ENCODE measurements at places on chromosomes 1 and 21.

DNA sequence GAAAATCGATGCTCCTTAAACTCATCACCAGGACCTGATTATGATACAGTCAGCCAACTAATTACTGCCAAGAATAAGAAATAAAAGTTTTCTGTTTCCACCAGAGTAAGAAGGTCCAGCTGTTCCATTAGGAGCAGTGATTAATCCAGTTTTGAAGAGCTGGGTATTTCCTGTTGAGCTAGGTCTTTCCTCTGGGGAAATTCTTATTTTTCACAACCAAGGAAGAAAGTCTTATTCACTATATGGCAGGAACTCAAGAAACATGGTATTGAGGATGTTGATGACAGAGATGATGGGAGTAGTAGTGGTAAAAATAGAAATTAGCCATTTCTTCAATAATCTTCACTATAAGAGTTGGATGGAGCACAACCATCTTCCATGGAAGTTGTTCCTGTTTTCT lies 374.6 kb upstream of the RUNX1 start:
- DNase-seq, result no peak

- DNase-seq, result peak; percentile 88
These were observed 74.0 kb upstream of the GPR88 start for GRCh38 chr1:100463791-100464424.

GRCh38 chr1:169816617-169817016 lies 21.9 kb upstream of the METTL18 start:
- no peak for DNase-seq

- DNase-seq, result peak; percentile 48
These were observed 10.1 kb downstream of the GNG4 start for GRCh38 chr1:235639226-235640205.

DNA sequence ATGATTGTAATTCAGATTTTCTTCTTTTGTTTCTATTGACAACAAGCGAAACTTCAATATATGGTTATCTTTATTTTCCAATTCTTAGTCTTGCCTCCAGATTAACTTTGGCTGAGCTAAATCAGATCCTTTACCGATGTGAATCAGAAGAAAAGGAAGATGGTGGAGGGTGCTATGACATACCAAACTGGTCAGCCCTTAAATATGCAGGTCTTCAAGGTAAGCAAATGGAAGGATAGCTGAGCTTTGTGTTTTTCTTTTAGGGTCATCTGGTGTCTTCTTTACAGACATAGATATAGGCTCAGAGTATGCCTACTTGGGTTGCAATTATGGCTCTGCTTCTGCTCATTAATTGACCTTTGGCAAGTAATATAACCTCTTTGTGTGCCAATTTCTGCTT lies 37.7 kb downstream of the AGL start:
- no peak for DNase-seq

DNA sequence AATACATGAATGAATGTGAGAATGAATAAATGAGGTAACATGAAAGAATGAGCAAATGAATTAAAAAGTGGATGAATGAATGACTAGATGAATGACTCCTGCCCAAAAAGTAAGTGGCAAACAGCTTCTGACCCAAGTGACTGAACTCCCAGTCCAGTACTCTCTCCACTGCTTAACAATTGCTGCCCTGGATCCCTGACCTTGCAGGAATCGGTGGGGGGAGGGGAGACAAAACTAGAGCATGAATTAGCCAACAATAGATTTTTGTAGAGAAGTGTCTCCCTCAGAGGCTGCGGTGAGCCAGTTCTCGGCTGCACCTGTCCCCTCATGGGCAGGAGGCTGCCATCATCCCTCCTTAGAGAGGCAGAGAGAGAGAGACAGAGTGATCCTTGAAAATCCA lies 5.9 kb upstream of the GRIK3 start:
- no peak for DNase-seq

DNA sequence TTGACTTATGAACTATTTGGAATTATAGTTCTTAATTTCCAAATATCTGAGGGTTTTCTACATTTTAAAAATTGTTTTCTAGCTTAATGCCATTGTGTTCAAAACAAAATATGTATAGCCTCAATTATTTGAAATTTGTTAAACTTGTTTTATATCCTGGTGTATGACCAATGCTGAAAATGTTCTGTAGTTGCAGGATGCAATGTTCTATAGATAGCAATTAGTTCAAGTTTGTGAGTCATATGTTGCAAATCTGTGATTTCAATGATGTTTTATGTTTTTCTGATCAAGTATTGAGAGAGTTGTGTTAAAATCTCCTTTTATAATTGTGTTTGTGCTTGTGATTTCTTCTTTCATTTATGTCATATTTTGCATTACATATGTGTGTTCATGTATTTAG lies 517.5 kb downstream of the ADGRL2 start:
- no peak for DNase-seq

DNA sequence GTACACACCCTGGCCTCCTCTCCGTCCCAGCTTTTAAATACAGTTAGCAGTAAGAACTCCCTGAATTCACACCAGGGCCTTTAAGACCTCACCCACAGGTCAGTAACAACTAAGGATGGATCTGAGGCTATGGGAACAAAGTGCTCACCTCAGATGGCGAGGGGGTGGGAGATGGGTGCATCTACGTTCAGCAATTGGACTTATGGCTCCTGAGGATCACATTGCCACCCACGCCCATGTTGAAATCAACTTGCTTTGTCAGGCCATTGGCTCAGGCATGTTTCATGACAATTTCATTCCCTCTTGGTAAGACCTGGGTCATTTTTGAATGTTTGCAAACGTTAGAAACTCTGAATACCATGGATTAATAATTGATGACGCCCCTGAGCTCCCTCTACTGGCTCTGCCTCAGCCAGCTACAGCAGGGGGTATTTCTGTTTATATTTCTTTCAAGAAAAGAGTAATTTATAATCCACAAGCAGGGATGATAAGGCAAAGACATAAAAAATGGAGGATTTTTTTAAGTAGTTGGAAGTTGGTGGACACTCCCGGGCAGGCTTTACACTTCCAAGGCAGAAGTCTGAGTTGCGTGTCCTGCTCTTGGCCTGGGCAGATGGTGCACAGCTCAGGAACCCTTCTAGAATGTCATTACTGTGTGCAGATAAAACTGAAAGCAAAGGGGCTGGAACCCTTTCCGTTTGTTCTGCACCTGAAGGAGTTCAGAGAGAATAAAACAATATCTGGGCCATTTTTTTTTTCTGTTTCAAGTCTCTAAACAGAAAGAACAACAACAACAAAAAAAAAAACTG lies 13.7 kb upstream of the LBR start:
- no peak for DNase-seq

GRCh38 chr1:225258811-225259210 lies 169.0 kb downstream of the LBR start:
- no peak for DNase-seq

GRCh38 chr1:33390542-33390941 lies 40.4 kb downstream of the PHC2 start:
- no peak for DNase-seq

DNA sequence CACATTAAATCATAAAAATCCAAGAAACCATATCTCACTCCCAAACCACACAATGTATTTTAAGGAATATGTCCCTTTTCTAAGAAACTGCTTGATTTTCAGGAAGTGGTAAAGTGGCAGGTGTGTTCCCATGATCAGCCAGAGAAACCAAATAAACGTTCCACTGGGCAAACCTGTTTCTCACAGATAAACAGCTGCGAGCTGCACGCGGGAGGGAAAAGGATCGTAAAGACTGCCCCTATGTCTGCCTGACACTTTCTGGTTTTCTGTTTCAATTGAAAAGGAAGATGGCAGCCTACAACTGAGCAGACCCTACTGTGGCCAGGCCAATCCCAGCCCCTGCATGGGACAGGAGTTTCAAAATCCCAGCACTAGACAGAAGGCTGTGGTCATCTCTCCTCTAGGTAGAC lies 36.6 kb downstream of the HIVEP3 start:
- DNase-seq, result no peak

GRCh38 chr1:212030936-212031528 lies 4.3 kb downstream of the INTS7 start:
- DNase-seq, result no peak

DNA sequence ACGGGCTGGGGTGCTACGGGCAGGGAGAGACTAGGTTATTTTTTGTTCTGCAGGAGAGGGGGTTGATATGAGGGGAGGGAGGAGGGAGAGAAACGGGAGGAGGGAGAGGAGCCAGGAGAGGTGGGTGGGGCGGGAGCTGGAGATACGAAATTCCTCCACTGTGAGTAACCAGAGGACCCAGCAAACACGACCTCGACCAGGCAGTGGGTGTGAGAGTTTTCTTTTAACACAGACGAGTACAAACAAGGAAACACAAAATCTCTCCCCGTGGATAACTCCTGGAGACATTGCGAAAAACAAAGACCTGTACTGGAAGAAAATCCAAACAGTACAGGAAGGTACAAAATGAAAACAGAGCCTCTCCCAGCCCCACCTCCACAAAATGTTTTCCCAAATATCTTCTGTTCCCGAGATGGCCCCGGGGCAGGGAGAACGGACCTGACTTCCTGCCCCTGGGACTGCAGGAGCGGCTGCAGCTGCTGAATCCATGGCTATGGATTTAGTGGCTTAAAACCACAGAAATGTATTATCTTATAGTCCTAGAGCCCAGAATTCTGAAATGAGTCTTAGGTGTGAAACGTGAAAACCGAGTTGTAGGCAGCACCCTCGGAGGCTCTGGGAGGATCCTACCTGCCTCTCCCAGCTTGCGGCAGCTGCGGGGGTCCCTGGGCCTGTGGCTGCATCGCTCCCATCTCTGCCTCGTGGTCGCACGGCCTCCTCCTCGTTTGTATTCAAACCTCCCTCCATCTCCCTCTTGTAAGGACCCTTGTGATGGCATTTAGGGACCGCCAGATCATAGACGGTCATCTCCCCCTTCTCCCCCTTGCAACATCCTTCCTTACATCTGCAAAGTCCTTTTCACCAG lies 82.2 kb downstream of the RIPK4 start:
- no peak for DNase-seq

- no peak for DNase-seq
These were observed 32.4 kb downstream of the GREM2 start for GRCh38 chr1:240579511-240579910.

GRCh38 chr21:44814498-44815023 lies 3.3 kb downstream of the SUMO3 start:
- no peak for DNase-seq

GRCh38 chr1:233304489-233305102 lies 9.1 kb upstream of the PCNX2 start:
- no peak for DNase-seq

DNA sequence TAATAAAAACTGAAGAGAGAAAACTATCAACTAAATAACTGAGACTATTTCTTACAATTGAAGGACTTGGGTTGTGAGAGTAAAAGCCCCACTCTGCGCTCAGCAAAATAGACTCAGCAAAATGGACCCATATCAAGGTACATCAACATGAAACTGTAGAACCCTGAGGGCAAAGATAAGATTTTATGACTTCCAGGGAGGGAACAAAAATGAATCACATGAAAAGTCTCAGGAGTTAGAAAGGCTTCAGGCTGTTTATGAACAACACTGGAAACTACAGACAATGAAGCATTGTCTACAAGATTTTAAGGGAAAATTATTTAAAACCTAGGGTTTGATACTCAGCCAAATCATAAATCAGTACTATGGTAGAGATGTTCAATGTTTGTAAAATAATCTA lies 434.3 kb downstream of the PTPRC start:
- DNase-seq, result no peak

GRCh38 chr1:155205969-155206593 lies 1.6 kb downstream of the THBS3 start:
- DNase-seq, result peak; percentile 66

DNA sequence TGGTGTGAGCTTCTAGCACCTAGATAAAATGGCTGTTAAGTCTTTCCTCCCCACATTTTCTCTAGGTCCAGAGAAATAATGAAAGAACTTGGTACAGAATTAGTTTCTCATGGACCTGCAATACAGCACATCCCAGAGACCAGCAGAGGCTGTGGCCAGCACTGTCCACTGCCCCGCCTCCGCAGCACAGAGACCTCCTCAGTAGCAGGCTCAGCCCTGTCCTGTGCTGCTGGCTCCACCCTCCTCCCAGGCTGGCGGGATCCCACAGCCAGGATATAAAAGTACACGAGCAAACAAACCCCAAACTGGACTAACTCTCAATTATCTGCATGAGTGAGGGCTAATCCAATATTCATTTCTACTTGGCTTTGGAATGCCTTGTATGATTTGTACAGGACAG lies 401.5 kb downstream of the RPS6KC1 start:
- DNase-seq, result no peak

DNA sequence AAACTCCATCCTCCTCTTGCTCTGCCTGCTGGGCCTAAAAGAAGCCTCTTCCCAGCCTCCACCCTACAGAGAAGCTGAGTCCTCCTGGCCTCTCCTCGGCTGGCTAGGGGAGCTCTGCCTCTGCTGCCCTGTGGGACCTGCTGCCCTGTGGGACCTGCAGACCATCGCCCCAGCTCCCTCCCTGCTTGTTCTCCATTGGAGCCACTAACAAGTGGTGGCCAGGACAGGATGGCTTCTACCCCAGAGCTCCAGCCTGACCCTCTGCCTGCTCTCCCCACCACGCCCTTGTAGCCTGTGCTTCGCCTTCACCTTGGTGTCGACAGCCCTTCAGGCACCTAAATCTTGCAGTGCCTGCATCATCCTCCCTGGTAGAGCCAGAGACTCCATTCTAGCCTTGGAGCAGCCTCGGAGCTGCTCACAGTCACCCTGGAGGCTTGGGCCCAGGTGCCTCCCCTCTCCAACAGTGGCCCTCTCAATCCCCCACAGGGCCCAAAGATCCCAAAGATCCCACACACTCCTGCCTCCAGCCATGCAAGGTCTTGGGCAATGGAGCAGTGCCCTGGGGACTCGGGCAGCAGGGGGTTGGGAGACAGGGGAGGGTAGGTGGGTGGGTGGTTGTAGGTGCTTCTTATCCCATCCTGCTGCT lies 3.0 kb downstream of the EPS8L3 start:
- DNase-seq, result peak; percentile 47

DNA sequence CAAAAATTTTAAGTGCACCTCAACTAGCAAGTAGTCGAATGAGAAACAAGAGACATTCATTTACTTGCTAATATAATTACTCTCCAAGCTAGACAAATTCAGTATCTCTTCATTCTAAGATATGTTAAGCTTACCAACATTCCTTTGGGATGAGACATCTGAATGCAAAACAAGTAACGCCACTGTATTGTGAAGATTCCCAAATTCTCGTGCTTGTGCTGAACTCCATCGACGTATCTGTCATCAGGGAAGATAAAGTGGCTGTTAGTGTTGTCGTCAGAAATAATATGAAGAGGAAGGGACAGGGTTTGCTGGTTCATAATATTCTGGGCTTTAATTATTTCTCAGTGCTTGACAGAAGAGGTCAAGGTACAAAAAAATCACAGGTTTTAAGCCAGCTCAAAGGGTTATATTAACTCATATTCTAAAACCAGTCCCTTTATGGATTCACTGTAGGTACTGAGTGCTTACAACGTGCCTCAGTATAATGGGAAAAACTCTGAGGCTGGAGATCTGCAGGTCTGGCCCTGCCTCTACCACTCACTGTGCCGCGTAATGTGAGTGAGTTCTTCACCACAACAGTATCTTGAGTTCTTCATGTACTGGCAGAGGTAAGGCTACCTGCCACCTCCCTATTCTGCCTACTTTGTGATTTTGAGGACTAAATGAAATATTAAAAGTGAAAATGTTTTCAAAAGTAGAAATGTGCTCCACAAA lies 42.0 kb downstream of the PCSK9 start:
- DNase-seq, result no peak
